ENCODE measurements at places on chromosomes 2 and 18.
A peak's percentile ranks its signal among the peaks of the same experiment; 100 is the strongest.

DNA sequence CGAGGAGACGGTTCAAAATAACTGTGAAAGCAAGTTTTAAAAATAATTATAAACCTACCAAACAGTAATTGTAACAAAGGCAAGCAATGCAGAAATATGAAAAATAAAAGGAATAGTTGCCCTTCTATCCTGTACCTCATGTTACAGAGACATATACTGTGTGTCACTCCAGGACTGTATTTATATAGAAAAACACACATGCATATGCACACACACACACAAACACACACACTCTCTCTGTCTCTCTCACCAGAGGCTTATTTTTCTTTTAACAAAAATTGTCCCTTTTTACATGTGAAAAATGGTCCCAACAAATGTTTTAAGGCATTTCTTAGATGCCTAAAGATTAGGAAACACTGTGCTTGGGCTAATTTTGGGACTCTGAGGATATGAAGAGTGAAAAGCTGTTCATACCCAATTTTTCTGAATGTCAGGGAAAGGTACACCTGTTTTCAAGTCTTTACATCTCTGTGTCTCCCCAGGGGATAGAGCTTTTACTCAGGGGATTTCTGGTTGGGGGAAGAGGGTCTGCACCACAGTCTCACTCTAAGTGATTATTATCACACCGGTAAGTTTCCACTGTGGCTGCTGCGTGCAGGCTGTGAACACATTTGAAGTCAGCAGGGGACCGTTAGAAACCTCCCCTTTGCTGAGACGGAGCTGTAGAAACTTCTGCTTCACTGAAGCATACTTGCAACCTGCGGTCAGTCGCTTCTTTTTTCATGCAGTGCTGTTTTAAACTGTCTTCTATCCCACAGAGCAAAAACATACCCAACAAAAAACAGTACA, 51.4 kb upstream of the SPAG16 start:
- DNase-seq: peak; percentile 84

GRCh38 chr2:172093416-172094293, 8.3 kb downstream of the DLX1 start:
- DNase-seq: no peak

DNA sequence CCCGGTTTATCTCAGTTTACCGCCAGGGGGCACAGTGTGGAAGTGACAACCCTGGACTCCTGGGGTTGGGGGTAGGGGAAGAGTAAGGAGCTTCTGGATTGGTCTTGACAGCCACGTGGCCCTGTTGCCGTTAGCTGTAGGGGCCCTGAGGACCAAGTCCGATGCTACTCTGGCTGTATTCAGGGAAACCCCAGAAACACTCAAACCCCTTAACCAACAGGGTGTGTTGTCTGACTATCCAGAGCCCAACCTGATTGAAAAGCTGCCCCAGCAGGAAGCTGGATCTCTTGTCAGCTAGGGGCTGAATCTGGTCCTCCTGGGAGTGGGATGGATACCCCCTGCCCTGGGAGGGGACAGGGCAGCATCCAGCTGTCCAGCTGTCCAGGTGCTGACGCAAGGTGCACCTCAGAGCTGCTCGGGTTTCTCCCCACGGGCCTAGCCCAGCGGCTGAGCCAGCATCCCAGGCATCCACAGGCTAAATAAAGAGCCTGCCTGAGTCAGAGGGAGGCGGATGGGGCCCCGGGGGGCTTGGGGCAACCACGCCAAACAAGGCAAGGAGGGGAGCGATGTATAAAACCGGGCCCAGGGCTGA, 3.1 kb upstream of the GMPPA start:
- peak; percentile 39 for DNase-seq

- no peak for DNase-seq
Observed at GRCh38 chr2:241925277-241925676, 55.7 kb downstream of the RTP5 start.

GRCh38 chr2:175080479-175080878, 75.3 kb upstream of the CHN1 start:
- DNase-seq: no peak

DNA sequence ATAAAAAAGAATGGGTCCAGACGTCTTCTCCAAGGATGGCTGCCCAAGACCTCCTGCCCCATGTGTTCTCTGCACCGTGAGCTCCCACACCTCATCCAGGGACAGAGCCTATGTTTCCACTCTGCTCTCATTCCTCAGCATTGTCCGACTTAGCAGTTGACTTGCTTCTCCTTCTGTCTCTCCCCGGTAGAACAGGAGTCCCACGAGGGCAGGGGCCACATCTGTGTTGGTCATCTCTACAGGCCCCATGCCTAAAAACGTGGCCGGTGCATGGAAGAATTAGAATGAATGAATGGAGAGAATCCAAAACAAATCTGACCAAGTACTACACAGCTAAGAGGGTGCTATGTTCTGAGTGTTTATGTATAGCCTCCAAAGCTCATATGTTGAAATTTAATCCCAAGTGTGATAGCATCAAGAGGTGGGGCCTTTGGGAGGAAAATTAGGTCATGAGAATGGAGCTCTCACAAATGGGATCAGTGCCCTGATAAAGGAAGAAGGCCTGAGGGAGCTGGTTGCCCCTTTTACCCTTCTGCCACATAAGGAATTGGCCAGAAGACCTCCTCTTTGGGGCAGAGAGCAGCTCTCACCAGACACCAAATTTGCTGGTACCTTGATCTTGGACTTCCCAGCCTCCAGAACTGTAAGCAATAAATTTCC, 55.9 kb downstream of the FAM178B start:
- DNase-seq: no peak

DNA sequence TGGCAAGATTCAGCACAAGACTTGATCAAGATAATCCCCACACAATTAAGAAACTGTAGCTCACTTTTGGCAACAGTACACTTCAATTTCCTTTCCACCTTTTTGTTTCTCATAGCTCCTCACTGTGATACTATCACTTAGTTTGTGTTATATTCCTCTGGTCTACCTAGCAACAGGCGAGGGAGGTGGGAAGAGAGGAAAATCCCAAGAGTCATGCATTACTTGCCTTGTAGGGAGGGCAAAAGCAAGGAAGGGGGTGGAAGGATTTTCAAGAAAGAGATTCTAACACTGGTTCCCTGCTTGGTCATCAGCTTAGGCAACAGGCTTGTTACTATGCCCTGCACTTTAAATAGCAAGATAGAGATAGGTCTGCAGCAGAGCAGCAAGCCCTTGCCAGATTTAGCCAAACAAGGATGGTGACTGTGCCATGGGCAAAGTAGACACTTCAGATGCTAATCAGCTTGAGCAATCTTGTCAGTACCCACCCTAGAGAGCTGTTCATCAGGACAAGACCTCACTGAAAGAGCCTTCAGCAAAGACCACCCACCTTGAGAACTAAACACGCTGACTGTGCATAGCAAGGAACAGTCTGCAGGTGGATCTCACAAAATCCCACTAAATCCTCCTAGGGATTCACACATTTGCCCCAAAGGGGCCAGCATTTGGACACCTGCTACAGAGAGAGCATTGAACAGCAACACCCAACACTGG, 134.6 kb downstream of the MBD2 start:
- DNase-seq: no peak

DNA sequence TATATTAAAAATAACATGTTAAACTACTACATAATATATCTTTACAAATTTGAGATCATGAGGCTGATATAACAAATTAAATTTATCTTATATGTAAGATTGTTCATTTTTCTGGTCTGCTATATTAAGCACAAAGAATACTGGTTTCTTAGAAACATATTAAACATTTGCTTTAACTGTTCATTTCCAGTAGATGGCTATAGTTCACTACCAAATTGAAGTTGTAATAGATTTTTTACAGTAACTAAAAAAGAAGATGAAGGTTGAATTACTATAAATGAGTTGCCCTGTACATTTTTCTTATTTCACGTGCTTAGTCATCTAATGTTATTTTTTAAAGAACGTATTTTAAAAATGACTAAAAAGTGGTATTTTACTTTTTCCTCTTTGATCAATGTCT, 57.0 kb downstream of the ZNF407 start:
- DNase-seq: no peak

DNA sequence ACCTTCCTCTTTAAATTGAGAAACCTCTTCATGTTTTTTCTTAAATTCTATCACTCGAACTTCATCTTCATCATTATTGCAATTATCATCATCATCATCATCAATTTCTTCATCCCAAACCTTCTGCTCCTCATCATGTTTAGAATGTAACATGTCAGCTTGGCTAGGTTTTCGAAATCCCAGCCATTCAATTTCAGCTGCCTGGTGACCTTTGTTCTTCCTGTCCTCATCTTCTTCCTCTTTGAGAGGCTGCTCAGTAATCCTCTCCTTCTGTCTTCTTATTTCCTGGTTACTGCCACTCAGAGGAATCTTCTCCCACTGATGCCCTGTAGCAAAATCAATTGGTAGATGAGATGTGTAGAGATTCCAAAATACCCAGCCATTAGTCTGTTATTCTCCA, 4.2 kb downstream of the ERMN start:
- DNase-seq: no peak

DNA sequence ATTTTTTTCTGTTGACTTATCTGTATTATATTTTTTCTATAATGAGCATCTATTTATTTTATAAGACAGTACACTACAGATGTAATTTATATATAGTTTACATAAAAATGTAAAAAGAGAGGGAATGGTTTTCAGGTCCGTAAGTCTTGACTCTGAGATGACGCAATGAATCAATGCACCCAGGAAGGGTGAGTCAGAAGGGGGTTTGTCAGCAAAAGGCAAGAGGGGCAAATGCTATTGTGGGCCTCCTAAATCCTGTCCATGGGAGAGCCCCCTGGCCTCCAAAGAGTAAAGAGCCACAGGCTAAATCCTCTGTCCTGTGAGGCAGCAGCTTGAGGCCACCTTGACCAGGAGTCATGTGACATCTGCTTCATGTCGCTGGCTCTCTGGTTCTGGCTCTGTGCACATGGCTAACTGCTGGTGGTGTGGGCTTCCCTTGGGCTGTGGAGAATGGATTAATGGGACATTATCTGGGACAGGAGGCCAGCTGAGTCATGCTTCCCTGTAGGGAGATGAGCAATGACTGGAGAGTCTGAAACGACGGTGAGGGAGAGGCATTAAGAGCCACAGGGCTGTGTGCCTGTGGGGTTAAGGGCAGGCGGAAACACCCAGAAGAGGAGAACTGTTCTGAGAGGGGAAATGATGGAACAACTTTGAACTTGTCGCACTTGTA, 22.8 kb upstream of the ASB18 start:
- no peak for DNase-seq

GRCh38 chr2:116668691-116669090, 1145.8 kb upstream of the DDX18 start:
- no peak for DNase-seq

GRCh38 chr2:184598316-184599053, at the start of gene ZNF804A:
Gene ZNF804A (plus strand): TSS chr2:184598529. CDS start chr2:184598960, 431 bp downstream.
- DNase-seq: peak; percentile 60

DNA sequence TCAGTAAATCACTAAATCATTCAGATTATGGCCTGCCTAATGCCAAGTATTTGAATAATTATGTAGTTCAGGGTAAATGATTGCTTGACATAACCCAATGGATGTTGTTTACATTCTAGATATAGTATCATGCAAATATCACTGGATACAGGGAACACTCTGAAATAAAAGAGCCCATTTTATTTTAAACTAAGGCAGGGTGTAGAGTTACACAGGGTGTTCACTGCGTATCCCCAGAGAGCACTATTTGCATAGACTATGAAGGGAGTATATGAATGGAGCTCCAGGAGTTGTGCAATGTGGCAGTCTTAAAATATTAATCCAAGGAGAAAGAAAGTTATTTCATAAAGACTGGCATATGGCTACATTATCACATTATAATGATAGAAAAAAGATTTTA, 701.1 kb upstream of the KLHL29 start:
- no peak for DNase-seq

DNA sequence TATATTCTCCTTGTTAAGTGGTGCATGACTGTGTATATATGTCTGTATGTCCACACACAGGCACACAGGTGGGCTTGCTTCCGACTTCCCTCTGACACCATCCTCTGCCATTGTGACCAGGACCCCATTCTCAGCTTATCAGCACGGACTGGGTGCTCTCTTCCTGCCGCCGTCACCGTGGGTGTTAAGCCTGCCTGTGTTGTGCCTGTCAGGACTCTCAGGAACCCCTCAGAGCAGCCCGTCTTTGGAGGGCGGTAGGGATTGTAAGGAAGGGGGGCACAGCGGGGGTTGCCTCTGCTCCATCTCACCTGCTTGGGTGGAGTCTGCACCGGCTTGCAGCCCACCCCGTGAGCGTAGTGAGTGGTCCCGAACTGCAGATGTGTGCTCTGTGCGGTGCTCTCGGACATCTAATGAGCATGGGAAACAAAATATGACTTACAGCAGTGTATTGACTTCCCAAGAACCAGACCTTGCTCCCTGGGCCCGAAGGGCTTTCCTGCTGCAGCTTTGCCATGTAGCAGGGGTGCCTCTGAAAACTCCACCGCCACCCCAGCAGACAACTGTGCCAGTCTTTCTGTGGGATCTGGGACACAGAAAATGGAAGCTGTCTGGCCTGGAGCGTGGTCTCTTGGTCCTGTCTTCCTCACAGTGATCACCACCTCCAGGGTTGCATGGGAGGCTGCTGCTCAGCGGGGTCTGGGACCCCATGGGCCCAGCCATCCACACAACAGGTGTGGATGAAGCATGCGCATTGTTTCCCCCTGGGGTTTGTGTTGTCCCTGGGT, 58.9 kb downstream of the SH3RF3 start:
- DNase-seq: no peak

- no peak for DNase-seq
Observed at GRCh38 chr2:109089602-109090300, 39.3 kb upstream of the SH3RF3 start.

GRCh38 chr2:86541334-86541733, 21.9 kb downstream of the CHMP3 start:
- no peak for DNase-seq

- no peak for DNase-seq
Observed at GRCh38 chr2:157868993-157869392, 7.1 kb downstream of the ACVR1 start.

- DNase-seq: no peak
Observed at GRCh38 chr2:40279001-40279400, 172.9 kb downstream of the SLC8A1 start.

DNA sequence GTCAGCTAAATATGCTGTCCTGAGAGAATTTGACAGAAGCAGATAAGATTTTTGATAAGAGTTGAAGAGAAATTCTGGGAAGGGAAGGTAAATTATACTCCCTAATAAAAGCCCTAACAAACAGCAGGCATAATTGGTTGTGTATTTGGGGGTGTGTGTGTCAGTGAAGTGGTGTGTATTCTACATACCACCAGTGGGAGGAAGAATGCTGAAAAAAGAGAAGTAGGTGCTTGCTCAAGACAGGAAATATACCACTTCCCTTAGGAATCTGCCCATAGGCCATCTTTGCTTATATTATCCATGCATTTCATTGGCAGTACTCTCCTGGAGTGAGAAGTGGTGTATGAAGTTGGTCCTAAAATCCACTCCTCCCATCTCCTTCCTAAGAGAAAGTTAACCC, 76.2 kb downstream of the FMNL2 start:
- DNase-seq: no peak

All from naive B cell (primary cell).